NCI-H2171 treated with DMSO at 0.1 percent for 48 hours (cell line): ENCODE measurements at places on chromosomes 4 and X.

GRCh38 chr4:172521248-172521647, 647.4 kb upstream of the GALNT7 start:
- DNase-seq, result no peak

DNA sequence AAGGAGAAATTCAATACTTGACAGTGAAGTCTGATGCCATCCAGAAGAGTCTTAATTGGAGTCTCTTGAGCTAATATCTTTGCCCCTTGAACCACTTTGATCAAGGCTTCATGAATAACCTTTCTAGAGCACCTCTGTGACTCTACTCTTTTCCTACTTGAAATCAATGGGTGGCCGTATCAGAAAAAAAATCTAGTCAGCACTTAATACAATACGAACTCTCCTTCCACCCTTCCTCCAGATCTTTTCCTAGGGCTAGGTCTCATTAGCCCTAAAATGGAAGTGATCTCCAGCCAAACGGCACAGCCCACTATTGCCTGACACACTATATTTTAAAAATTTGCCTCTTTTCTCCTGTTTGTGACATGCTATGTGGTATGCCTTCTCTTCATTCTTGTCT, 129.6 kb upstream of the TLL1 start:
- no peak for DNase-seq

DNA sequence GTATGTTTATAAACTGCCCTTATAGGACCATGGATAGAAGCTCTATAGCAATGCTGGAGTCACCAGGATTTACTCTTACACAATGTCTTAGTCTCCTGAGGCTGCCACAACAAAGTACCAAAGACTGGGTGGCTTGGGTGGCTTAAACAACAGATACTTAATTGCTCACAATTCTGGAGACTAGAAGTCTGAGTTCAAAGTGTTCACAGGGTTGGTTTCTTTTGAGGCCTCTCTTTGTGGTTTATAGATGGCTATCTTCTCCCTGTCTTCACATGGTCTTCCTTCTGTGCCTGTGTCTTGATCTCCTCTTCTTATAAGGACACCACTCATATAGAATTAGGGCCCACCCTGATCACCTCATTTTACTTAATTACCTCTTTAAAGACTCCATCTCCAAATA, 2.0 kb upstream of the TRPC3 start:
- DNase-seq, result no peak

DNA sequence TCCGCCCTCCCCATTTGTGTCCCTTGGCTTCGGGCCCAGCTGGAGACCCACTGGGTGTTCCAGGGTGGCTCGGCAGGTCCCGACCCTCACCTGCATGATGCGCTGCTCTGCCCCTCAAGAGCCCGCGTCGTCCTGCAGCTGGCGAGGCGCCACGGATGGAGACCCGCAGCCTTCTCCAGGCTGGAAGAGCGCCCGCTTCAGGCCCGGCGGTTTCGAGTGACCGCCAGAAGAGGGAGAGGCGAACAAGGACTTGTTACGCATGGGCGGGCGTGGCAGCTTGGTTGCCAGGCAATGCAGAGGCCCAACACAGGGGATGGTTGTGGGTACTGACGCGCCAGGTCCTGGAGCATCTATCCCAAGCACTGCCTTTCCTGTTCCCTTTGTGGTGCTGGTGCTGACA, at the start of gene PDCL2:
Gene PDCL2 (minus strand): TSS at position 232 of the 400 bp plus-strand sequence. CDS start 136 bp downstream, at position 96.
- DNase-seq, result no peak

GRCh38 chr4:108072300-108072699, 82.6 kb downstream of the HADH start:
- DNase-seq, result no peak

- no peak for DNase-seq
These were observed 131.8 kb upstream of the VCX start for GRCh38 chrX:7711167-7711566.

- DNase-seq, result no peak
These were observed 177.5 kb downstream of the AR start for GRCh38 chrX:67721321-67721720.

DNA sequence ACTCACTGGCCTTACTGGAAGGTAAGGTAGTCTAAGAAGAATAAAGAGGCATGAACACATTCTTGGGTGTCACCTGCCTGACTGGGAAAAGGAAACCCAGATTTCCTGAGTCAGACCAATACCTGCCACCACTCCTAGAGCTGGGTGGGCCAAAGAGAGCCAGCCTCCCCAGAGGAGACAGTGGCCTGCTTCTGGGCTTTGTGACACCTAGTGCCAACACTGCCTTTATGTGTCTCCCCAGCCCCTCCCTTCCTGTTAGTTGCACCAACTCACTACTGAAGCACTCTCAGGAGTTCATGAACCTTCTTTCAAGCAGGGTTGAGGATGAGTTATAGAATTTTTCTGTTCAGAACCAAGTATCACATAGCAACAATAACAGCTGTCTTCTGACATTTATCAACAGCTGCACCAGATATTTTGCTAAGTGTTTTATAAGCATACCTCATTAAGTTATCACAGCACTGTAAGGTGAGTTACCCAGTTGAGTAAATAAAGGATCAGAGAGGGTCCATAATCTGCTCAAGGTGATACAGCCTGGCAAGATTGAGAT, 77.6 kb upstream of the ETNPPL start:
- no peak for DNase-seq

GRCh38 chr4:72567821-72568675, 973 bp downstream of the ADAMTS3 start:
- DNase-seq, result no peak
